NCI-H524 (cell line): ENCODE measurements at places on chromosomes 3 and 15.

DNA sequence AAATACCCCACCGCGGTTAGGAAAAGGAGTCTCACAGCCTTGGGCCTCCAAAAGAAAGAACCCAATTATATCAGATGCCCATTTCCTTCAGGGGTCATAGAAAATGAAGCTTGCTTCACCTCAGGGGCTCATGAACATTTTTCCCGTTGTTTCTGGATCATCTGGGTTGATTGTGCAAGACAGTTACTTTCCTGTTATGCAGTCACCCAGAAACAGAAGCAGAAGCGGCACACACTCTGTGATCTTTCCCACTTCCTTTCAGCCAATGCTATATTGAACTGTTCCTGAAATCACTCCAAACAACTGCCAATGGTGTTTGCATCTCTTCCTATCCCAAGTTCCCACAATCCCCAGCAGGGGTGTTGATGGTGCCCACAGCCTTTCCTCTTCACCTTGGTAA lies 295.6 kb upstream of the RASGRP1 start:
- no peak for DNase-seq

GRCh38 chr3:114650808-114651207 lies 357.0 kb downstream of the TIGIT start:
- no peak for DNase-seq

GRCh38 chr3:13217736-13218540 lies 144.7 kb upstream of the IQSEC1 start:
- peak; percentile 62 for DNase-seq

- no peak for DNase-seq
Observed at GRCh38 chr15:61426466-61426865, 197.4 kb upstream of the RORA start.

DNA sequence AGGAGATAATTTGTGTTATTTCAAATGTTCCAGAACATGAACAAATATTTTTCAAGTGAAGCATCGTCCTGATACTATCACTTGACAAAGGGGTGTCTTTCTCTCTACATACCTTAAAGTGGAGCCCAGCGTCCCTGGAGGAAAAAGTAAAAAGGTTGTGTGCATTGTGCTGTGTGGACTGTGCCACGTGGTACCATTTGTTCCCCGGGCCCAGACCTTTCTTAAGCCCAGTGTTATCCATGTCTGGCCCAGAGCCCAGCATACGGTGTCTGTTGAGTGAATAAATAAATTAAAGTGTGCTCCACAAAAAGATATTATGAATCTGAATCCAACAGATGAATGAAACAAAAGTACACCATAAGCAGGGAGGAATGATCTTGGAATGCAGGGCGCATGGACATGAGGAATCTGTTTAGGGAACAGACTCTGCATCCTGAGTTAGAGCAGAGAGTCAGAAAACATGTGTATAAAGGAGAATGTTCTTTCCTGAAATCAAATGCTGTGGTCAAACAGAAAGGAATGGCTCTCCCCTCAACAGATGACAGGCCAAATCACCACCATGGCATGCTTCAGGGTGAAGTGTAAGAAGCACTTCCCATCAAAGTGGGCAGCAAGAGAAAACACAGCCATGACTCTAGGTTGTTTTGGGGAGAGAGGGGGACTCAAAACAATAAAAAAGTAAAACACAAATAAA lies 8.1 kb upstream of the PRSS50 start:
- DNase-seq: no peak

DNA sequence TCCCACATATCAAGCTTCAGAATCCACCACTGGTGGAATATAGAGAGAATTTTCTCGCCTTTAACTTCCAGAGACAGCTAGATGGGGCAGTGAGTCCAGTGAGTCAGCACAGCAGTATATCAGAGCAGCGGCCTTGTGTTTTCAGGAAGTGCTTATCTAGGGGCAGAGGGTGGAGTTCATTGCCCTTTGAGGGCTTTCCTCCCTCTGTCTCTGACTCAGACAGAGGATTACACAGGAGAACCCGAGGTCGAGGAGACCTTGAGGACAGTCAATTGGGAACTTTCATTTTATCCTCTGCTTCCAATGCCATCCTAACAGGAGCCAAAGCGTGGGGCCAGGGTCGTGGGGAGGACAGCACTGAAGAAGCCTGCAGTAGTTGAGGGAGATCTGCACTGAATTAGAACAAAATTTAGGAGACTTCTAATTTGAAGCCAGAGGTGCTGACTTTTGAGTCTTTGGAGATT lies 109.6 kb upstream of the UMPS start:
- no peak for DNase-seq

- peak; percentile 92 for DNase-seq
Observed at GRCh38 chr3:123202451-123202850, 708 bp downstream of the SEC22A start.

DNA sequence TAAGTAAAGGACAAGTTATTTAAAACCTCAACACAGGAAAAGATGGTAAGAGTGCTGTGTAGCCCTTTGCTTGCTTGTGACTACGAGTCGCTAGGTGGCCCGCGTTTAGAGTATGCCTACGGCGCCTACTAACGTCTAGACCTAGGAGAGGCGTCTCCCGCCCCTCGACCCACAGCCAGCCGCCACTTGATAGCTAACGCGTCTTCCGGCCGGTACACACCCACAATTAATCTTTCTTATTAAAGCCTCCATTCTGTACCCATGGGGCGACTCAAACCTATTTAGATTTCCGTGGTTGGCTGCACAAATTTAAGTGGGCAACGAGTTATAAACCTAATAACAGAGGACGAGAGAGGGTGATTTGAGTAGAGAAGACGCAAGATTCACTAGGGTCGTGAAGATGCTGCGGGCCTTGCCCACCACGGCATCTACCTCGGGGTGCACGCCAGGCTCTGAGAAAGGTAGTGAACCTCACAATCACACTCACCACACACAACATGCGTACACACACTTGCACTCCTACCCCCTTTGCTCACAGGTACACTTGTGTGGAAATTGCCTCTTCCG lies 12.0 kb downstream of the SOX2 start:
- DNase-seq: no peak

- DNase-seq: no peak
Observed at GRCh38 chr3:39379778-39380155, 3.4 kb upstream of the SLC25A38 start.

DNA sequence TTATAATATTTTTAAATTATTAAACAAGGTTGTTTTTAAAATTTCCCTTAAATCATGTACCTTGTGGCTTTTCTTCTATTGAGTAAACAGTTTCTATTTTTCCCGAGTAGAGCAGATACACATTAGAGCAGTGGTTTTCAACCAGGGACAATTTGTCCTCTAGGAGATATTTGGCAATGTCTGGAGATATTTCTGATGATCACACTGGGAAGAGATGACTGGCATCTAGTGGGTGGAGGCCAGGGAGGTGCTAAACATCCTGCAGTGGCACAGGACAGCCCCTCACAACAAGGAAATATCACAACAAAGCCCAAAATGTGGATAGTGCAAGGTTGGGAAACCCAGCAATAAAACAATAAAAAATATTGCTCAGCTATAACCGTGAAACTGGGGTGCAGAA lies 113.0 kb upstream of the PTPRG start:
- no peak for DNase-seq

DNA sequence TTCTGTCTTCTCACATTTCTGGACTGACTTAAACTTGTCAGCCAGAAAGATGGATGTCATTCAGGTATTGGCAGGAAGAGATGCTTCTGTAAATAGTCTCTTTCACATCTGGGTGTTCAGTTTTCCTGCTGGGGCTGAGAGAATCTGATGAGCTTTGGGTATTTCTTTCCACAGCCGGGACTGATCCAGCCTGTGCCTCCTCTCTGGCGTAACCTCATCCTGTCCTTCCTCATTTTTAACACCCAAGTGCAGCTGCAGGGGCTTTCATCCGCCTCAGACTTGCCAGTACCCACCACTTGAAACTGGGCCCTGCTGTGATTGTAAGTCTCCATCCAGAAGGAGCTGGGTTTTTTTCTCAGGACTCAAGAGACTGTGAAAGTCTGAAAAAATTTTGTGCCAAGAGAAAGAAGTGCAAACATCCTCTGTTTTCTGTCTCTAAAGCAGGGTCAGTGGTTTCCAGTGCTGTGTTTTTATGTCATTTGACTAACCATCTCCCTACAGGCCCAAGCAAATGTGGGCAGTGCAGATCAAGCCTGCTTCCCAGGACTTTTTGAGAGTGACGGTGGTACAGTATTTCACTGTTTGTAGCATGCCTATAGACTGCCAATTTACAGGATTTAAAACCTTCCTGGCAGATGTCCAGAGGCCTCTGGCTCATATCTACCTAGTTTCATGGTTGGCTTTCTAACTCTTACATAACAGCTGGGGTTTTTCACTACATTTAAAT lies 342.7 kb downstream of the PTPRG start:
- peak; percentile 67 for DNase-seq

DNA sequence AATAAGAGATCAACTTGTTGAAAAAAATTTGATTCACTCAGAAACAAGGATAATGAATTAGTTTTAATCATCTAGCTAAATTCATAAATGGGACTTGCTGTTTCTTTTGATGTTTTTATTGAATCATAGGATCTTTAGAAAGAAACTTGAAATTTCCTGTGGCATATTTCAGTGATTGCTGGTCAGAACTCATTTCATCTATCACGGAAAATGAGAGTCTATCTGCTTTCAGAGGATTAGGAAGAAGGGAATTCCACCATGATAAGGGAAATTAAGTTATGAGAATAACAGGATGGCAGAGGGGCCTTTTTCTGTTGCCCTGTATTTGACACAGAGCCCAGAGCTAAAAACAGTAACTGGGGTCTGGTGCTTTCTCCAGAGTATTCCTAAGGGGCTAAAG lies 44.9 kb upstream of the CCNL1 start:
- no peak for DNase-seq

- peak; percentile 62 for DNase-seq
Observed at GRCh38 chr3:150761831-150762661, 923 bp downstream of the SIAH2 start.

DNA sequence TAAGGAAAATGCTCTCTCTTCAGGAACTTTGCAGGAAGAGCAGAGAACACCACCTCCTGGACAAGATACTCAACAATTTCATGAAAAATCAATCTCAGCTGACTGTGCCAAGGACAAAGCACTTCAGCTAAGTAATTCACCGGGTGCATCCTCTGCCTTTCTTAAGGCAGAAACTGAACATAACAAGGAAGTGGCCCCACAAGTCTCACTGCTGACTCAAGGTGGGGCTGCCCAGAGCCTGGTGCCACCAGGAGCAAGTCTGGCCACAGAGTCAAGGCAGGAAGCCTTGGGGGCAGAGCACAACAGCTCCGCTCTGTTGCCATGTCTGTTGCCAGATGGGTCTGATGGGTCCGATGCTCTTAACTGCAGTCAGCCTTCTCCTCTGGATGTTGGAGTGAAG lies 200.5 kb downstream of the AKAP13 start:
- DNase-seq: no peak

GRCh38 chr15:36557364-36557763 lies 22.1 kb upstream of the CDIN1 start:
- no peak for DNase-seq

DNA sequence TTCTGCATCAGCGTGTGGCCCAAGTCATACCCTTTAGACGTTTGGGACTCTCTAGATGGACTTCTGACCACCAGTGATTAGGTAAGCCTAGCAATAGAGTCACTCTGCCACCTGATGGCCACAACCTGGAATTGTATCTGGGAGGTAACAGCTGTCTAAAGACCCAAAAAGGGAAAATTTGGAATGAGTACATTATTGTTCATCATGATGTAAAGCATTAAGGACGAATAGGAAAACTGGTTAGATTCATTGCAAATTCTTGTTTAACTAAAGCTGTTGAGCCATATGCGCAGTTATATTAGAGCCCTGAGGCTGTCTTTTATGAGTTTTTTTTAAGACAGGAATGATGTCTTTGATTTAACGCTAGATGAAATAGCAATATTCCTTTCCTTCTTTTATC lies 63.6 kb downstream of the FAM81A start:
- DNase-seq: peak; percentile 59

DNA sequence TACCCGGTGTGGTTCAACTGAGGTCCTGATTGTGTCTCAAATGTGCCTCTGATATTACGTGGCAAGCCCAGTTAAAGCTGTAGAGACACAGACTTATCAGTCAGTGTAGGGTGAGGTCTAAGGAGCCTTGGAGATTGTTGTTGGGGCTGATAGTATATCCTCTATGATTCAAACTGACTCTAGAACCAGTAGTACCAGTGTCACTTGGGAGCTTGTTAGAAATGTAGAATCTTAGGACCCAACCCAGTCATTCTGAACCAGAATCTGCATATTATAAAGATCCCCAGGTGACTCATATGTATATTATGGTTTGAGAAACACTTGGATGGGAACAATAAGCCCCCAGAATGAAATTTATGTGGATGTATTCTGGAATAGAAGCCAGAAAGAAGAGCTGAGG lies 83.5 kb downstream of the PIK3R4 start:
- DNase-seq: no peak

GRCh38 chr15:38481113-38481512 lies 27.2 kb downstream of the FAM98B start:
- DNase-seq: no peak

- peak; percentile 65 for DNase-seq
Observed at GRCh38 chr3:167406876-167407492, 26.9 kb upstream of the ZBBX start.

- DNase-seq: no peak
Observed at GRCh38 chr3:13538520-13539291, 10.2 kb upstream of the FBLN2 start.

- DNase-seq: no peak
Observed at GRCh38 chr3:47444103-47444502, 31.6 kb downstream of the SCAP start.

DNA sequence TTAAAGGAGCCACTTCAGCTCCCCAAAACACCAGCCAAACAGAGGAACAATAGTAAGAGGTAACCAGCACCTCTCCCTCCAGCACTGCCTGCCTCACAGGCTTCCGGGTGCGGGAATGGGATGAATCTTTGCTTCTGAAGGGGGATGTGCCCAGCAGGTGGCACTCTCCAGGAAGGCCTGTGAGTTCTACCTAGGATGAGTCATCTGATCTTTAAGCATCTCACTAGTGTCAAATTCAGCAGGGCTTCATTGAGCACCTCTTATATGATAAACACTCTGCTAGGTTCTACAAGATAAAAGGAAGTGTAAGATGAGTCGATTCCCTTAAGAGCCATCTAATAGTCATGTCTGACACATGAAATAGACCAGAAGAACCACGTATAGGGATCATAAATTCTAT lies 237.4 kb upstream of the UMPS start:
- DNase-seq: no peak
